ENCODE measurements at places on chromosomes 1 and 21. TPM values are rescaled to one million over a fixed set of nuclear protein-coding genes. Genes with fewer than 3 reads are reported as not detected.

The INSRR gene
- total RNA-seq = not detected

The ICOSLG gene
- 2.0 TPM for total RNA-seq

The DNALI1 gene
- total RNA-seq = not detected

The RPS27 gene
- total RNA-seq = 5,276 TPM

The HEYL gene
- 3.5 TPM for total RNA-seq

The LSS gene
- 17.4 TPM for total RNA-seq

The TMPRSS2 gene
- total RNA-seq = 0.07 TPM

The RUNX3 gene
- total RNA-seq = 5.7 TPM

The LRRN2 gene
- total RNA-seq = 16.9 TPM

The KRTAP13-2 gene
- total RNA-seq = not detected

The HIVEP3 gene
- 2.0 TPM for total RNA-seq

The IL23R gene
- not detected for total RNA-seq

The FALEC gene
- not detected for total RNA-seq
